ENCODE measurements at places on chromosomes 2 and 18.

- DNase-seq = peak; percentile 96
Observed at GRCh38 chr2:194332799-194333490, 1324.1 kb upstream of the SLC39A10 start.

DNA sequence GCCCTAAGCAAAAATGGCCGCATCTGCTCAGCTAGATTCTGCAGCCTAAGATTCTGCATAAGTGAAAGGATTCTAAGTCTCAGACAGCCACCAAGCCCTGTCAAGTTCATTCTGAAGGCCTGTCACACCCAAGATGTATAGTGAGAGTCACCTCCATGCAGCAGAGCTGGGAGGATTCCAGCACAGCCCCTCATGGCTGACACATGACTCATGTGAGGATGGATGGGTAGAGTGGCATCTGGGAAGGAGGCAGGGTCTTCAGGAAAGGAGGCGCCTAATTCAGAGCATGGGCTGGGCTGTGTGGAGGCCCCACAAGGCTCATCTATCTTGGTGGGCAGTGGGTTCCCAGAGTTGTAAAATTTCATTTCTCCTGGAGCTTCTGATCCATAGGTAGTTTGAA is 41.5 kb upstream of the ZBTB7C start:
- DNase-seq = no peak

DNA sequence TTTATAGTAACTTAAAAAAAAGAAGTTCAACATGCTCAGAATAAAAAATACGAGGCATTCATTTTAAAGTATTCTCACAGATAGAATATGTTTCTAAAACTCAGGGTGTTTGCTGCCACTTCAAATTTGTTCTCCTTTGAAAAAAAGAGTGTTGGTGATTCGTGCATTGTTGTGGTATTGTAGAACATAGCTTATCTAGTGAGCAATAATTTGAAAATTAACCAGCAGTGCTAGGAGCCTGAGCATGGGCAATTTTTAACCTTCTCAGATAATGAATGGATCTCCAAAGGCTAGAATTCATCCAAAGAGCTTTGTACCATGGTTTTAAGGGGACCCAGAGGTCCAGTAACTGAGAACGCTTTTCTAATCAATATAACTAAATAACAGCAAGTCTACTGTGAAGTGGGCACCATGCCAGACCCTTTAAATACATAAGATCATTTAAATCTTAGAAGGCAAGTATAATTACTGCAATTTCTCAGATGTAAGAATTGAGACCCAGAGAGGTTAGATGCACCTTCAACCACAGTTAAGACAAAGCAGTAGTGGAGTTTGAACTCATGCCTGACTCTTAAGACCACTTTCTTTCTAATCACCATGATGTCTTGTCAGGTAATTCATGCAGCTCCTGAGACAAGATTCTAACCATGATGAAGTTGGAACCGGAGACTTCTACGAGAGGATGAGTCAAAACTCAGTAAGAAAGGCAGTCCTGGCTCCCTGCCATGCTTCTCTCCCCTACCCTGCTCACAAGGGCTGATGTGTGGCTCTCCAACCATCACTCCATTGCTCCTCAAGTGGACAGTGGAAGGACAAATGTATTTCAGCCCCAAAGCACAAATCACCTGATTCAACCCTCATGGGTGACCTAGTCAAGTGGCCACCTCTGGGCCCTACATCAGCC is 3.4 kb downstream of the CYRIA start:
- DNase-seq = no peak

DNA sequence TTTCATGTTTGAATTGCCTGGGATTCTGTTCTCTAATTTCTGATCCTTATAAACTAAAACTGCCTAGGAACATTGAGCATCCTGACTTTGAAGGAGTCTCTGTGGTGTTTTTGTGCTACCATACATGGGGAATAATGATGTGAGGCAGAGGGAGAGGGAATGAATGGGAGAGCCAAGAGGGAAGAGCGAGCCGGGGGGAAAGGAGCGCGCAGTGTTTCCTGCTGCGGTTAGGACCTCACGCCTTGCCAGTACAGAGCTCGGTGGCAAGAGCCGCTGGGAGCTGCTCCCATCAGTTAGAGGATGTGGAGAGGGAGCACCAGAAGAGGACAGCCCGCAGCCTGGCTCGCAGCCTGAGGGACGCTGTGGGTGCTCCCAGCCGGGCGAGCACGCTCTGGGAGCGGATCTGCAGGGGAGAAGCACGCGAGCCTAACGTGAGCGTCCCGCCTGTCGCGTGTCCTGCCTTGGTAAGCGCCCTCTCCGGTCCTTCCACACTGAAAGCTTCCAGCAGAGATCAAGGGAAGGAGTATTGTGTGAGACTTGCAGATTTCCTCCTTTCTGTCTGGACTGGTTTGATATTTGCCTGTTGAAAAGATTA is 114.7 kb downstream of the FAM210A start:
- no peak for DNase-seq

DNA sequence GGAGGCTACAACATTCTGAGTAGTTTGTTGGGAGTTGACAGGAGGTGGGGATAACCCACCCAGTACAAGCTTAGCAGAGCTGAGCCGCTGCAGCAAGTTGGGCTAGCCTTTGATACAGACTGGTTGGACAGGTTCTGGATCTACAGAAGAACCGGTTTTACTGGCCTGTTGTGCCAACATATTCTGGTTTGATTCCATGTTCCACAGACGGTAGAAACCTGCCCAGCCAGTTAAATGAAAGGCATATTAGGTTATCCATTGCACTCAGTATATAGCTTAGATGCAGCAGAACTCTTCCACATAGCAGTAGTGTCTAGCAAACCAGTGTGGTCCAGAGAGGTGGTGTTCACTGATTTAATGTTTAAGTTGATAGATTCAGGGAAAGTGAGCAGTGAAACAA is 19.3 kb upstream of the RBBP8 start:
- no peak for DNase-seq

DNA sequence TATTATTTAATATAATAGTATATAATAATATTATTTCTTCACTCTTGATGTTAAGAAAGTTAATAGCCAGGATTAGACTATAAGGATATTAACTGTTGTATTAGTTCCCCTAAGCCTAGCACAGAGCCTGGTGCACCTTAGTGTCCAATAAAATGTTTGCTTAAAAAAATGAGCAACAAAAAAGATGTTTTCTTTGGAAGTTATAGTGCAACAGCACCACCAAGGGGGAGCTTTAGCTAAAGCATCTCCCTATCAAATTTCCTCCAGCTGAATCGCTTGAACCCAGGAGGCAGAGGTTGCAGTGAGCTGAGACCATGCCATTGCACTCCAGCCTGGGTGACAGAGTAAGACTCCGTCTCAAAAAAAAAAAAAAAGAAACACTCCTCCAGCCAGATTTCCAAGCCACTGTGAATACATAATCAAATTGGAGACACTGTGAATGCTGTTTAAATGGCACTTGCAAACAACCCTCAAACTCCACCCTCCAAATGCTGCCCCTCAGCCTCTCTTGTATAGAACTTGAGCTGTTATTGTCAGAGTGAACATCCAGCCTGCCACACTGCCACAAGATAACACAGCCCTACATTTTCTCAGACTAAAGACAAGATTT is 221.9 kb downstream of the DYM start:
- peak; percentile 45 for DNase-seq

DNA sequence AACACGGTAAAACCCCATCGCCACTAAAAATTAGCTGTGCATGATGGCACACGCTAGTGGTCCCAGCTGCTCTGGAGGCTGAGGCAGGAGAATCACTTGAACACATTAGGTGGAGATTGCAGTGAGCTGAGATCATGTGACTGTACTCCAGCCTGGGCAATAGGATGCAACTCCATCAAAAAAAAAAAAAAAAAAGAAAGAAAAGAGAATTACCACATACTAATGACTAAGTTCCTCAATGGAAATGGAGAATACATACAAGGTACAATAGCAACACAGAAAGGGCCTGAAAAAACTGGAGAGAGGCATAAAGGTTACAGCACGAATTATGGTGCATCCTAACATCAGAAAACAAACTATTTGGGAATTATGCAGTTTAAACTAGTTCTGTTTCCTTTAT is 81.3 kb downstream of the CDH2 start:
- DNase-seq = no peak

DNA sequence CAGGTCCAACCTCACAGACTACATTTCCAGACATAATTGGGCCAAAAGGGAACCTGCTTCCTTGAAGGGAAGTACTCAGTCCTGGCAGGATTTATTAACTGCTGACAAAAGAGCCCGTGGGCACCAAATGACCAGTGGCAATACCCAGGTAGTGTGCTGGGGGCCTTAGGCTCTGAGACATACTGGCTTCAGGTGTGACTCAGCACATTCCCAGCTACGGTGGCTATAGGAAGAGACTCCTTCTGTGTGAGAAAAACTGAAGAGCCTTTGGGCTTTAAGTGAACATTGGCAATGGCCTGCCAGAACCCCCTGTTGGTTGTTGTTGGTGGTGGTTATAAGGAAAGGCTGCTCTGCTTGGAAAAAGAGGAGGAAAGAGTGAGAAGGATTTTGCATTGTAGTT is 401.8 kb downstream of the KCNJ3 start:
- no peak for DNase-seq

DNA sequence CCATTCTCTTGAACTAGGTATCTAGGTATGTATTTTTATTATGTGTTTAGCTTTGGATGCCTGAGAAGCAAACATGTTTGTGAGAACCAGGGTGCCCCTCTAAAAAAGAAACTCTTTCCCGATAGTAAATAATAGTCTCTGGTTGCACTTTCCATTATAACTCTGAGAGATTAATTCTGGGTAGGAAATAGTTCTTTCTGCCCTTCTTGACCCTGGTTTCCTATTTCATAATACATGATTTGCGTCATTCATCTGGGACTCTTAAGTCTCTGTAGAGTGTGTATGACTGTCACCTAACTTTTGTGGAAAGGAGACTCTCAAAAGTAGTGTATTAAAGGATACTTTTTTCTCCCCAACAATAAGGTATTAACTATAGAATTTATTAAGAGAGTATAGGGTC is 31.5 kb downstream of the ACSL3 start:
- DNase-seq = no peak

DNA sequence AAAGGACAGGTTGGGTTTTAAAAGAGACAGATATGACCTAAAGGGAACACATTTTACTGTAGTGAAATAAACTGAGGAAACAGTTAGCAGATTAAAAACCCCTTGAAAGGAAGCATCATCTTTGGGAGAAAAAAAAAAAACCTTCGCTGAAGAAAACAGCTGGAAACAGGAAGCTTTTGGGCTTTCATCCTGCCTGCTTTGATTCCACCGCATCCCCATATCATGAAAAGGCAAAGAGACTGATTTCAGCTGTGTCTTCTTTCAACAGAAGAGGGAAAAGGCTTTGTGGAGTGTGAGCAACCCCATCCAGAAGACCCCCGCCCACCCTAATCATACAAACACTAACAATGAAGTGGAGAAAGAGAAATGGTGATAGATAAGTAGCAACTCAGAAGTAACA is 86.4 kb downstream of the TCF4 start:
- DNase-seq = no peak
